ENCODE measurements at places on chromosomes 3 and 15.

DNA sequence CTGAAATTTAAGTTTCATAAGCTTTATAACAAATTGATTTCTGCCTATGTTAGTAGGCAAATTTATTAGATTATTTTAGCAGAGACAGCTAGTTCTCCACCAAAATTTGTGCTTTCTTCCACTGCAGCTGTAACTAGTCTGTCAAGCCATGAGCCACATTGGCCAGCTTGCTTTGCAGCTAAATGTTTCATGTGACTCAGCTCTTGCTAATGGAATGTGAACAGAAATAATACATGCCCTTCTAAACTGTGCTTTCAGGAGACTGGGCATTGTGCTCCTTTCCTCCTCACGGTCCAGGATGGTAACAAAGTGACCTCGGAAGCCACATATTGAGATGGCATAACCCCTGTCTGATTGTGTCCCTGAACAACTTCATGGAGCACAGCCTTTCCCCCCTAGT lies 51.3 kb upstream of the KPNA4 start:
- DNase-seq, result no peak

DNA sequence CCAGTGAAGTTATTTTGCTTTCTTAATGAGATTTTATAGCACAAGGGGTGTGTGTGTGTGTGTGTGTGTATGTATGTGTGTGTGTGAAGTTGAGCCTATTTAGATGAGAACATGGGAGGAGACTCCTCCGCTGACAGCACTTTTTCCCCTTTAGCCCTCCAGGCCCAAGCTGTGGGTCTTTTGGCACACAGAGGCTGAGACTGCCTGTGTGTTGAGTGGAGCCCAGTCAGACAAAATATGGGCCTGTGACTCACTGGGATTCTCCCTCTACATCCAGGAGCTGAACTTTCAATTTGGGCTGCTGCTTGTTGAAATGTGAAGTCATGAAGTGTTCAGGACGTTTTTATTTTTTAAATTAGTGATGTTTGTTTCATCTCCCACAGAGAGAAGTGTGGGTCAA lies 108.0 kb downstream of the MFSD1 start:
- DNase-seq, result no peak

DNA sequence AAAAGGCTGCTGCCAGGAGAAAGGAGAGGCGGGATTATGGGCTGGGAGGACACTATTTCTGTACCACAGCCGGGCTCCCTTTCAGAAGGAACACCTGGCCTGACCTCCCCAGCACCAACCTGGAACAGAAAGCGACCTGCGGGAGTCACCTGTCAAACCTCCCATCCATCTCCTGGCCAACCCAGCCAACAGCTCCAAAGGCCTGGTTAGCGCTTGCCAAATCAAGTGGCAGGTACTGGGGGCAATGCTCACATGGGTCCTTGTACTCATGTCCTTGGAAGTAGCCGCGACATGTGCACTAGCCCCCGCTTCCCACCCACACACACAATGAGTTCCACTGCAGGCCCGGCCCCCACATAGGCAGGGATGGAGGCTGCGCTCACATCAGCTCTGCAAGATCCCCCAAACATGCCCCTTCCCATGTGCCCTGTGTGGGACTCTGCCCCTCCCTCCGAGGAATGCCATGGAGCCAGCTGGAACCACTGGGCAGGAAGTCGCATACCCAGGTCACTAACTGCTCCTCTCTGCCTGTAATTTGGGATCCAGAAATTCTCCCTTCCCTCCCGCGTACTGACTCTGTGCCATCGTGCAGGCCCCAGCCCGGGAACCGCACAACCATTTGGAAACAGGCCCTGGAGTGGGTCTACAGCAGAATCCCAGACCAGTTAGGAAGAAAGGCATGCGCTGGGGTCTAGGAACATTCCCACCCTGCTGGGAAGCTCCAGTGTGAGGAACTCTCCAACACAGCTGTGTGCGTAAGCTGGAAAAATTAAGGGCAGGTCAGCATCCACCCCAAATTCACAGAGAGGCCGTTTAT lies 98.9 kb downstream of the LRIG1 start:
- no peak for DNase-seq

GRCh38 chr15:73346735-73347312 lies 21.9 kb downstream of the HCN4 start:
- DNase-seq, result peak; percentile 10

GRCh38 chr3:53495520-53496391 lies 1.3 kb downstream of the CACNA1D start:
- peak; percentile 15 for DNase-seq

DNA sequence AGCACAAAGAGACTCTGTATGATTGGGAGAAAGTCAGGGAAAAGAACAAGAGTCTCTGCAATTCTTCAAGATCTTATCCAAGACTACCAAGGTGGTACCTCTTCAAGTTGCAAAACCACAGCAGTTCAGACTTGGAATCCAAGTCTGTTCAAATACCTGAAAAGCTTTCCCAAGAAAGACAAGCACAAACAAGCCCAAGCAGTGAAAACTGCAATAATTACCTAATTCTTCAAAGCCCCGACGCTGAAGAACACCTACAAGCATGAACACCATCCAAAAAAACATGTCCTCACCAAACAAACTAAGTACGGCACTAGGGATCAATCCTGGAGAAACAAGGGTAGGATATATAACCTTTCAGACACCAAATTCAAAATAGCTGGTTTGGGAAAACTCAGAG lies 299.3 kb upstream of the ALCAM start:
- no peak for DNase-seq

DNA sequence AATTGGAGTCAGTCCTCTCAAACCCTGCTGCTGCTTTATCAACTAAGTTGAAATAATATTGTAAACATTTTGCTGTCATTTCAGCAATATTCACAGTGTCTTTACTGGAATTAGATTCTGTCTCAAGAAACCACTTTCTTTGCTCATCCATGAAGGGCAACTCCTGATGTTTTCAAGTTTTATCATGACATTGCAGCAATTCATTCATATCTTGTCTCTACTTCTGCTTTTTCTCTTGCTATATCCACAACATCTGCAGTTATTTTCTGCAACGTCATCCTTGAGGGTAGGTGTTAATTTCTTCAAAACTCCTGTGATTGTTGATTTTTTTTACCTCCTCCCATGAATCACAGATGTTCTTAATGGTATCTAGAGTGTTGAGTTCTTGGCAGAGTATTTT lies 181.6 kb downstream of the EPHA6 start:
- no peak for DNase-seq

Measured in suppressor macrophage treated with lipopolysaccharide for 1 hour (primary cell).